ENCODE measurements at places on chromosomes 16 and 17. TPM values are rescaled to one million over a fixed set of nuclear protein-coding genes. Genes with fewer than 3 reads are reported as not detected.
A peak's percentile ranks its signal among the peaks of the same experiment; 100 is the strongest.

The KCNJ2 gene
- total RNA-seq = 50.6 TPM

- DNase-seq = no peak
These were observed 129.8 kb downstream of the C16orf78 start for GRCh38 chr16:49503256-49504022.

The EVPLL gene
- not detected for total RNA-seq

- no peak for DNase-seq
These were observed 368.6 kb downstream of the CDH13 start for GRCh38 chr16:82995286-82995923.

DNA sequence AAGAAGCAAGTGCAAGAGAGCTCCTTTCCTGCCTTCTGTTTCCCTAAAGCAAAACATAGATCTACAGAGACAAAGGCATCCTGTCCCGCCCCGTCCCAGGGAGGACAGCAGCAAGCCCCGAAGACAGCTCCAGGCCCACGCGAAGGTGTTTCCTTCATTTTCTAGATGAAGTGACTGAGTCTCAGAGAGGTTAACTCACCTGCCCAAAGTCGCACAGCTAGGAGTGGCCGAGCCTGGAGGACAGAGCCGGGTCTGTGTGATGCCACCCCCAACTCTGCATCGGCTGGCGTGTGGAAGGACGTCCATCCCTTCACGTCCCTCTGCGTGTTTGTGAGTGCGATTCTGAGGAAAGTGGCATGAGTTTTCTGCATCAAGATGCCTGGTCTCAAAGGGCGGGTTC, 187.2 kb upstream of the CHMP6 start:
- no peak for DNase-seq

The PNMT gene
- total RNA-seq = 5.8 TPM

The SLC35G6 gene
- not detected for total RNA-seq

- DNase-seq = no peak
These were observed 8.9 kb upstream of the NAGPA start for GRCh38 chr16:5042574-5043171.

The CBX2 gene
- 2.9 TPM for total RNA-seq

The GPT2 gene
- 27.9 TPM for total RNA-seq

- peak; percentile 59 for DNase-seq
These were observed 27.0 kb downstream of the RSL1D1 start for GRCh38 chr16:11824362-11824761.

DNA sequence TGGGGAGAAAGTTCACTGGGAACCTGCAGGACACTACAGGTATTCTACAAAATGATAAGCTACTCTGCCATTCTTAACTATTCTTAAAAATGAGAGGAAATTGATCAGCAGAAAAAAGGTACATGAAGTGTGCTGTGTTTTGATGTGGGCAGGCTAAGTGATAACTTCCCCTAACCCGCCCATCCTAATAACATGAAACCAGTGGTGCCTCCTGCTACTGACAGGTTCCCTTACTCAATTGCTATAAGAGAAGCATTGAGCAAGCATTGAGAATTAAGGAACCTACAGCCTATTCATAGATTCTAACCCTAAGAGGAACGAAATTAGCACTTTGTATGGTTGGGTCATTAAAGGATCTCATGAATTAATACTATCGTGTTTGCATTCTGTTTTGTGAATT, 18.9 kb downstream of the XYLT1 start:
- DNase-seq = no peak

The KRT28 gene
- not detected for total RNA-seq

GRCh38 chr17:10631048-10631700, 25.9 kb downstream of the MYH3 start:
- no peak for DNase-seq

DNA sequence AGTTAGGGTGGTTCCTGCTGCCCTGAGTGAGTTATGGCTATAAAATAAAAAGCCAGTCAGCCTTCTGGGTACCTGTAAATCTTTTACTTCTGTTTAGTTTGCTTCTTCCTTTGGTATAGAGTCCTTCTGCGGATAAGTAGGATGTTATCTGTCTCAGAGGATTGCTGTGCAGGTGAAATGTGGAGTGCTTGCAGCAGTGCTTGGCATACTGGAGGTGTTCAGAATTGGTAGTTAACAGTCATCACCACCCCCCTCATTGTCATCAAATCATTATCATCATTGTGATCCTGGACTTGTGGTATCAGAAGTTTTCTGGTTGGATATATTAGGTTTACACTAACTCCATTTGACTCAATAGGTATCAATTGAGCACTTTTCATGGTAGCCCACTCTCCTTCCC, 2.6 kb downstream of the LCMT1 start:
- no peak for DNase-seq

The HMOX2 gene
- 121 TPM for total RNA-seq

All from left ventricle myocardium superior (tissue), 1 donor.